ENCODE measurements at places on chromosomes 7 and 10. TPM values are rescaled to one million over a fixed set of nuclear protein-coding genes. Genes with fewer than 3 reads are reported as not detected.
A peak's percentile ranks its signal among the peaks of the same experiment; 100 is the strongest.

The SPDYE8 gene
- total RNA-seq = not detected

The ALOX5 gene
- 4.2 TPM for total RNA-seq

The CALHM3 gene
- not detected for total RNA-seq

DNA sequence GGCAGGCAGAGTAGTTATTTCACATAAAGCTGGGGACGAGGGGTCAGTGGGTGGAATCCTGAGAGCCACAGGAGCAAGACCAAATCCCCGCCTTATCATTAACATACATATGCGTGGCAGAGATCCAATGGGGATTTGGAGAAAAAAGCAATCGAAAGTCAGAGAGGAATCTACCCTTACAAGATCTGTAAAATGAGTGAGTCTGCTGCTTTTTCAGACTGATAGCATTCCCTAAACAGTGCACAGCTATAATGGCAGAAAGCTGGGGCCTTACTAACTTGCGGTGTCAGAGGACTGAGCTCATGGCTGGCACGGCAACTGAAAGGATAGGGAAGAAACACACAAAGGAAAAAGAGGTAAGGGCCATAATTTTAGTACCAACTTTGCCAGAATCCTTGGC, 25.0 kb downstream of the GPR22 start:
- DNase-seq = no peak

- DNase-seq = peak; percentile 47
Observed at GRCh38 chr10:44576702-44577191, 191.8 kb upstream of the CXCL12 start.

GRCh38 chr7:105297985-105298384, 90.7 kb downstream of the SRPK2 start:
- no peak for DNase-seq

- no peak for DNase-seq
Observed at GRCh38 chr10:60459701-60460457, 70.2 kb upstream of the ANK3 start.

DNA sequence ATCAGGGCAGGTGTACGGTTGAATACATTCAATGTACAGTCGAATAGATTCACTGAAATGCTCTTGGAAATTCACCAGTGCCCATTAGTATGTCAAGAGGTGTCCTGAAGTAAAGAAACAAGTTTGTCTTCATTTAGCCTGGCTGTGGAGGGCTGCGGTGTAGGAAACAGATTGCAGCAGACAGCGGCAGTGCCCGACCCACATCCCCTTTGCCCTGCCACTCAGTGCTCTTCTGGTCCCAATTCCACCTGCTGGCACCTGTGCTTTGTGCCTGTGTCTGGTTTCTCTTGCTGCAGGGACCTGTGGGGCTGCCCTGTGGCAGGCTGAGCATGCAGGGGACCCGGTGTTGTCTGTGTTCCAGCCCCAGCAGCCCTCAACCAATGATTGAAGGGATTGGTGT, 183.7 kb downstream of the RPS24 start:
- no peak for DNase-seq

DNA sequence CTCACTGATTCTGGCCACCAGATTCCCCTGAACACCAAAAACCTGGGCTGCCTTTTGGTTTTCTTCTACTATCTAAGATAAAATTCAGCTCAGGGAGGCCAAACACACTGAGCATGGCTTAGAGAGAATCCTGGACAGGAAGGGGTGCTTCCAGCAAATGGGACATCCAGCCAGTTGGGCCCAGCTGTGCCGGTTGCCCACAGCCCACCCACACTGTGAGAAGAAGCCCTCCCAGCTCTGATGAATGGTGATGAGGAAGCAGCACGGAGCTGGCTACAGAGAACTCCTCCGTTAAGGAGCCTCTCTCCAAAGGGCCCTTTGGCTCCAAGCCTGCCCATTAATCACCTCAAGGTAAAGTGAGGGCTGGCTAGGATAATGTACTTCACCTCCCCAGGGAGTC, 15.9 kb downstream of the LRRC18 start:
- no peak for DNase-seq

GRCh38 chr7:113083816-113084495, 2.7 kb downstream of the GPR85 start:
- no peak for DNase-seq

- no peak for DNase-seq
Observed at GRCh38 chr10:62585211-62585775, 211.1 kb downstream of the ZNF365 start.

DNA sequence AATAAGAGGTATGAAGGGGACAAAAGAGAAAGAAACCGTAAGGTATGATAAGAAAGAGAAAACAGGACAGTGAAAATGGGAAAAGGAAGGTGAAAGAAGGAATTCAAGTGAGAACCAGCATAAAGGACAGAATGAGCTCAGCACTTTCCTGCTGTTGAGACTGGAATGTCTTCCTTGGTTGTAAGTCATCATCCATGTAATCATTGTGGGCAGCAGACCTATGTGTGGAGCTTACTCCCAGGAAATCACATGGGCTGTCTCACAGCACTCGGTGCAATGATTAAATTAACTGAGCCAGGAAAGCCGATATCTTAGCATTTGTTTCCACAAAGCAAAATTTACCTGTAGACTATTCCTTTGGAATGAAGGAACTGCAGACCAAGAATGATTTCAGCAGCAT, 118.1 kb downstream of the PRKCQ start:
- no peak for DNase-seq

GRCh38 chr7:73633323-73633722, 9.0 kb upstream of the MLXIPL start:
- no peak for DNase-seq

DNA sequence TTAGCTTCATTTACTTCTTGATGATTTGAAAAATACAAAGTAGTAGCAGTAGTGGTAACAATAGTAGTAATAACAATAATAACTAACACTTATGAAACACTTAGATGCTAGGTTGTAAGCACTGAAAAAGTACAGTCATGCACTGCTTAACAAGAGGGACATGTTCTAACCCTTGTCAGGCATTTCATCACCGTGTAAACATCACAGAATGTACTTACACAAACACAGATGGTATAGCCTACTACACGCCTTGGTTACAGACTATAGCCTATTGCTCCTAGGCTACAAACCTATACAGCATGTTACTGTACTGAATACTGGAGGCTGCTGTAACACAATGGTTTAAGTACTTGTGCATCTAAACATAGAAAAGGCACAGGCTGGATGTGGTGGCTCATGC, 60.6 kb downstream of the PUS7 start:
- DNase-seq = no peak

GRCh38 chr10:27986821-27987220, 12.1 kb downstream of the ODAD2 start:
- DNase-seq = no peak

GRCh38 chr10:101485681-101486554, 102.1 kb downstream of the POLL start:
- no peak for DNase-seq

GRCh38 chr10:123835575-123835974, 56.0 kb downstream of the CPXM2 start:
- DNase-seq = no peak

DNA sequence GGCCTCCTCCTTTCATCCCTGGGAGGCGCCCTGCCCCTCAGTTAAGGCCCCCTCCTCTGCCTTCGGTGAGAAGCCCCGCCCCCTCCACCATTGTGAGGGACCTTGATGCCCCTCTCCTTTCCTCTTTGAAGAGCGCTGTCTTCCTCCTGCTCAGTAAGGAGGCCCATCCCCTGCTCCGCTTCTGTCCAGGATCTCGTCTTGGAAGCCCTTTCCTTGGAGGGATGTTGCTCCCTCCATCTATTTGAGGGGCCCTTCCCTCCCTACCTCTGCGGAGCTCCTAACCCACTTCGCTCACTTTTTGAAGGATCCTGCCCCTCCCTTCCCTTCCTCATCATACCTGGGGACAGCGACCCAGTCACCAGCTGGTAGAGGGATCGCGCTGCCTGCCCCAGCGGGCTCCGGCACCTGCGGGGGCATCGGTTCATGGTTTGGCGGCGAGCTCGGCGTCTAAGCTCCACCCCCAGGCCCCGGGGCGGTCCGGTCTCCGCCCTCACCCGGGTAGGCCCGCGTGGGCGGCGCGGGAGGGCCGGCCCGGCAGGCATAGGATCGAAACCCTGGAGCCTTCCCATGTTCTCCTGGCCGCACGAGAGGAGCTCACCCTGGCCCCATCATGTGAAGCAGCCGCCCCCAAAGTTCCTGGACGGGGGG, 4.1 kb downstream of the KCNIP2 start:
- DNase-seq = no peak

GRCh38 chr7:76165973-76166403, 35.7 kb upstream of the SRRM3 start:
- no peak for DNase-seq

DNA sequence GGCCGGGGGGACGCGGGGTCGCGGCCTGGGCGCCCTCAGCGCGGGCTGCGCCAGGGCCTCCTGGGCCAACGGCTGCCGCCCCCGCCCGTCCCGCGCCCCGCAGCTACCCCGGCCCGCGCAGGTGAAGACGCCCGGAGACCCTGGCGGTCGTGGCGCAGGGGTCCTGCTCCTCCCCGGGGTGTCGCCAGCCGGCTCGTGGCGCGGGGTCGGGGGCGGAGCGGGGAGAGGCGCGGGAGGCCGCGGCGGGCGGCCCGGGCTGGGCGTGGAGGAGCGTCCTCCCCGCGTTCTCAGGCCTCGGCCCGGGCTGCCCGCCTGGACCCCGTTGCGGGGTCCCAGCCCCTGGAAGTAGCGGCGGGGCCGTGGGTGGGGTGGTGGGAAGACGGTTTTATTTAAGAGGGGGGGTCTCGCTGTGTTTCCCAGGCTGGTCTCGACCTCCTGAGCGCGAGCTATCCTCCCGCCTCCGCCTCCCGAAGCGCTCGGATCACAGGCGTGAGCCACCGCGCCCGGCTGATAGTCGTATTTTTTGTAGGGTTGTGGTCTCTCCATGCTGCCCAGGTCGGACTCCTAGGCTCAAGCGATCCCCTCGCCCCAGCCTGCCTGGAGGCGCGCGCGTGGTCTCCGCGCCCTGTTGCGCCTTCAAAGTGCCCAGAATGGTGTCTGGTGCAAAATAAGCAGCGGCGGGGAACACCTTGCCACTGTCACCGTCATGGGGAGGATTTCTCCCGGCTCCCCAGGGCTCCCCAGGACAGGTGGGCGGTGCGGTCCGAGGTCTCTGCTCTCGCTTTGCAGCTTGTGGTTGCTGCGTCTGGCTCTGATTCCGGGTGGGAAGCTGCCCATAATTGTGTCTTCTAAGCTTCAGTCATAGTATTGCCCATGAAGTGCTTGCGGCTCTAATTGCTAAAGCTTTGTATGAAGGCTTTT, 15.3 kb upstream of the SUN1 start:
- no peak for DNase-seq

DNA sequence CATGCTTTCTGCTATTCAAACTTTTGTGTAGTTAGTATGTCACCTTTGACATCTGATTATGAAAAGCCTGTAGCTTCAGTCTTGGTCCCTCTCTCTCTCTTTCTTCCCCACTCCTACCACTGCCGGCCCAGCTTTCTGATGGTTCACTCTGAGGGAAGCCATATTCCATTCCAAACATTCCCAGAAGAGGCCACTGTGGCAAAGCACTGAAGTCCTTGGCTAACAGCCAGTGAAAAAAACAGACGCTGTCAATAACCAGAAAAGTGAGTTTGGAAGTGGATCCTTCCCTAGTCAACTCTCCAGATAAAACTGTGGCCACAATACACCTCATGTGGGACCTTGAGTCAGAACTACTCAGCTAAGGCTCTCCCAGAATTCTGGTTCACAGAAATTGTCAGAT, 950.7 kb upstream of the PHF14 start:
- DNase-seq = peak; percentile 11

GRCh38 chr7:111356941-111357340, 205.4 kb downstream of the IMMP2L start:
- no peak for DNase-seq

- no peak for DNase-seq
Observed at GRCh38 chr7:31775556-31775955, 88.5 kb downstream of the PPP1R17 start.

DNA sequence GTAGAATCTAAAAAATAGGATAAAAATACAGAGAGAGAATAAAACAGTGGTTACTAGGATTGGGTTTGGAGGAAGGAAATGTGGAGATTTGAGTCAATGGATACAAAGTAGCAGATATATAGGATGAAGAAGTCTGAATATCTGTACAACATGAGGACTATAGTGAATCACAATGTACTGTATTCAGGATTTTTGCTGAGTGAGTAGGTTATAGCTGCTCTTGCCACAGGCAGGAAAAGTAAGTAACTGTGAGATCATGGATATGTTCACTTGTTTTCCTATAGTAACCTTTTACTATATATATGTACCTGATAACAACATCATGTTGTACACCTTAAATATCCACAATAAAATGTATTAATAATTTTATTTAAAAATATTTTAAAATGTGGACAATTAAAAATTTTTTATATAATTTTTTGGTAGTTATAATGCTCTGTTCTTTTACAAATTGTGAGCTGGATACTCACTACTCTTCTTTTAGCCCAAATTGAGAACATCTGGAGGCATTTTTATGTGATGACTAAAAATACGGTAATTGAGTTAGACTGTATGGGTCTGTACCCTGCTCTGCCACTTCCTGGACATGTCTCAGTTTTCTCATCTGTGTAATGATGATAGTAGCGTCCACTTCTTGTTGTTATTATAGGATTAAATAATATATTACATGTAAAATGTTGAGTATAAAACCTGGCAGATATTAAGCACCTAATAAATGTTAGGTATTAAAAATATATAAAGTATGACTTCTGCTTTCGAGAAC, 439.1 kb downstream of the AUTS2 start:
- no peak for DNase-seq

Data from heart right ventricle (tissue), 16 donors.